Suppressor macrophage treated with lipopolysaccharide for 4 hours (primary cell): ENCODE measurements at places on chromosomes 2 and 18.

DNA sequence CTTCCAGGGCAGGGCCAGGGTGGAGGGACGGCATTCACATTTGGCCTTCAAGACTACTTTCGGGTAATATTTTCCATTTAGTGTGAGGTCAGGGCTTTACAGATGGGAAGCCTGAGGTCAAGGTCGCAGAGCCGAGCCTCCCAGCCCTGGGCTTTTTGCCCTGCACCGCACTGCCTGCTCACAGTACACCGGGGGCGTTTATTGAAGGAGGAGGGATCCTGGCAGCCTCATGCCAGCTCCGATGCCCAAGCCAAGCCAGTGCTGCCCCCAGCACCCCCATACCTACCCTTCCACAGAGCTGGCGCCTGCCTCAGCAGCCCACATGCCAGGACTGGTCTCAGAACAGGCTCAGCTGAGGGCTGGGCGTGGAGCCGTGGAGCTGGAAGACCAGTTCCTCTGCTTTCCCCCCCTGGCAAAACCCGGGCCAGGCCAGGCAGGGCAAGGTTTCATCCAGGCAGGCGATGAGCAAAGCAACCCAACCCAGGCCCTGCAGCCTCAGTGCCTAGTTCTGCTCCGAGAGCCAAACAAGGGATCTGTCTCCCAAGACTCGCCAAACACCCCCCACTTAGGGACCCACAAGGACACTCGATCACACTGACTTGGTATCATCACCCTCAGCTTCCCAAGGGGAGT, 11.9 kb downstream of the SDC1 start:
- no peak for DNase-seq

DNA sequence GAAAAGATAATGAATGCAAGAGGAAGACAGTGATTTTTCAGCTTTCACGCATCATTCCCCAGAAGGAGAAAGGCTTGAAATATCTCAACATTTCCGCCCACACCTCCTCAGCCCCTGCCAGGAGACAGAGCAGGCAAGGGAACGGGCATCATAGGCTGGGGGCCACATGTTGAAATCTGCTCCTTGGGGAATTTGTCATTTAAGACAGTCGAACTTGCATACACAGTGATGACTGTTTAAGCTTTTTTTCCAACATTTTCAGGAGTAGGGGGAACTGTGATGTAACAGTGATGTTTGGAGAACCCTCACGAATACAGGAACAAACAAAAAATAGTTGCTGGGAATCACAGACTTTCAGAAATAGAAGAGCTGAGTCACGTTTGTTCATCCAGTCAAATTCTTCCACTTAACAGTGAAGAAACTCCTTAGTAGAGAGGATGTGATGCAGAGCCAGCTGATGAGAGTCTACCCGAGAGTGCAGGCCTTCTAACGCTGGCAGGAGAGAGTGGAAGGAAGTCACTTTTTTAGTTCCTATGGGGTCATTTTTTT, 266.8 kb downstream of the ALPK2 start:
- peak; percentile 95 for DNase-seq

- peak; percentile 84 for DNase-seq
Measured at GRCh38 chr18:62209046-62209445, 22.0 kb downstream of the RELCH start.

DNA sequence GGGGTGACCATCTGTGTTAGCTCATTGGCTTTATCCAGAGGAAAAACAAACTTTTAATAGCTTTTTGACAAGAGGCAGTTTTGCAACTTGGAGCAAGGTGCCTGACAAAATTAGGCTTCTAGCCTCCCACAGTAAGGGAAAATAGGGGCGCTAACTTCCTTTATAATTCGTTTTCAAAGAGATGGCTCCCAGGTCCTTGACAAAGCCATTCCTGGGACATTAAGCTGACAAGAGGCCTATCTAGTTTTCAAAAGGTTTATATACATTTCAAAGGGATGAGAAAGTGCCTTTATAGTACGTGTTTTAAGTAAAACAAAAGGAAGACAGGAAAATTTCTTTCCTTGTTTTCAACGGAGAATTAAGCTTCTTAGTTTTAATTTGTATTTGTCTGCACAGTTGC, 159.4 kb upstream of the GCFC2 start:
- no peak for DNase-seq

- DNase-seq: no peak
Measured at GRCh38 chr2:57207191-57207590, 839.4 kb upstream of the VRK2 start.

DNA sequence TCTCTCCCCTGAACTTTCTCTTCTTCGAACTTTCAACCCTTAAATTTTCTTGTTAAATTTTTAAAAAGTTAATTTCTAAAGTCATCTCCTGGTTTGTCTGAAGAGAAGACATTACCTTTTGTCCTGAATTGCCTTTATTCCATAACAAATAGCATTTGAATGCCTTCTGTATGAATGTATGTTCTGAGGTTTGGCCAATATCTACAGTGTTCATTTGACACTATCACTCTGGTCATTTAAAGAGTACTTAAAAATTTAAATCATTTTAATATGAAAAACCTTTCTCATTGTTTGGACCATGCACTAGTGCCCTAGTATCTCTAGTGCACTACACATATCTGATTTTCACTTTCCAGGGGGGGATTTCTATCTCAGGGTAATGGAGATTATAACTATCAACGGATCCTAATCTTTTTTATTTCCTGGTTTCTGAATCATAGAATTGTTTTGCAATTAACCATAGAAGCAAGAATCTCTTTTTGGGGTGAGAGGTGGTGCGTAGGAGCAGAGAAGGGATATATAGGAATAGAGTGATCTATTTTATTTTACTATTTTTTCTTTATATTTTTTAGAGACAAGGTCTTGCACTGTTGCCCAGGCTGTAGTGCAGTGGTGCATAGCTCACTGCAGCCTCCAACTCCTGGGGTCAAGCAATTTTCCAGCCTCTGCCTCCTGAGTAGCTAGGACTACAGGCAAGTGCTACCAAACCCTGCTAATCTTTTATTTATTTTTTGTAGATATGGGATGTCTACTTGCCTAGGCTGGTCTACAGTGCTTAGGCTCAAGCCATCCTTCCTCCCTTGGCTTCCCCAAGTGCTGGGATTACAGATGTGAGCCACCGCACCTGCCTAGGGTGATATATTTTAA, 25.5 kb downstream of the TANC1 start:
- no peak for DNase-seq
